Activated naive CD4-positive, alpha-beta T cell (primary cell): ENCODE measurements at places on chromosomes 12 and 14.

DNA sequence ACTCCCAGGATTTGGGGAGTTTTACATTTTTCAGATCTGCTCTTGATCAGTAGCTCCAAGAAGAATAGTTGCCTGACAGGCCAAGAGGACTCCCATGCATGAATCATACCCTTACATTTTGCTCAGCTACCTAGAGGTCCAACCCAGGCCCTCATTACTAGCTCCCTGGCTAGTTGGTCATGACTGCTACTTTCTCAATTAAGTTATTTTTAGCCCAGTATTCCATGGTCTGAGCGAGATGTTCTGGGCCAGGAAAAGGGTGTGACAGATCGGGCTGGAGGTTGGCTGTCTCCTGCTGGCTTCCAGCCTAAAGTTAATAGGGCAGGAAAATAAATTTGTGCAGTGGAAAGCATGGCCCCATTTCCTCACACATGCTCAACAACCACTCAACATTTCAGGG lies 379.2 kb downstream of the GRIN2B start:
- no peak for DNase-seq

- DNase-seq = no peak
Observed at GRCh38 chr14:25756876-25757275, 706.9 kb upstream of the STXBP6 start.

GRCh38 chr12:64714551-64714968 lies 44.6 kb downstream of the GNS start:
- no peak for DNase-seq

DNA sequence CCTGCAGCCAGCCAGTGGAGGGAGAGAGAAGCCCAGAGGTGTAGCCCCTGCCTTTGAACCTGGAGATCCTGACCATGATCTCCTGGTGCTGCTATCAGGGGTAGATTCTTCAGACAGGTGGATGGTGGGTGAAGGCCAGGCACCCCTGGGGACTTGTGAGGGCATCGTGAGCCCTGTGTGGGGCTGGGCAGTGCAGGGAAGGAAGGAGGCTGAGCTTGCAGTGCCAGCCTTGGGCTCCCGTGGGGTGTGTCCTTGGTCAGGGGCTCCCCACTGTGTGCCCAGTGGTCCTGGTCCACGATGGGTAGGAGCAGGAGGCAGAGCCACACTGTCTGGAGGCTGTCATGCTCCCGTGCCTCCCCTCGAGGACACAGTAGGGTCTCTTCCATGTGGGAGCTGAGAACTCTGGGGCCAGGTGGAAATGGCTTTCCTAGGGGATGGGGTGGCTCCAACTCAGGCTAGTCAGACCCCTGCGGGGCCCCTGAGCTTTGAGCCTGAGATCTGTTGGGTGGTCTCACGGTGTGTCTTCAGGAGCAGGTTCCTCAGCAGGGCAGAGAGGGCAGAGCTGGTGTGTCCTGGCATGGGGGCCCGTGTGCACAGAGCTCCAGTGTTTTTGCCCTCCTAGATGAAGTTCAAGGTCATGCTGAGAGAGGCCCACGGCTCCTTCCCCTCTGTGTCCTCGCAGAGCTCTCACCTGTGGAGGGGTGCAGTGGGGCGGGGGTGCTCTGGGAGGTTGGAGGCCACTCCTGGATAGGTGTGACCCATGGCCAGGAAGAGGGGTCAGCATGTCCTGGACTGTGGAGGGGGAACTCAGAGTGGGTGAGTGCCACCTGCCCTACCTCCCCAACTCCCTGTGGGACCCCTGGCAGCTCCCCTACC lies 25.0 kb downstream of the RTL1 start:
- no peak for DNase-seq

GRCh38 chr12:122184517-122184916 lies 1.6 kb downstream of the LRRC43 start:
- no peak for DNase-seq

GRCh38 chr12:99142651-99143050 lies 497.6 kb downstream of the APAF1 start:
- no peak for DNase-seq

DNA sequence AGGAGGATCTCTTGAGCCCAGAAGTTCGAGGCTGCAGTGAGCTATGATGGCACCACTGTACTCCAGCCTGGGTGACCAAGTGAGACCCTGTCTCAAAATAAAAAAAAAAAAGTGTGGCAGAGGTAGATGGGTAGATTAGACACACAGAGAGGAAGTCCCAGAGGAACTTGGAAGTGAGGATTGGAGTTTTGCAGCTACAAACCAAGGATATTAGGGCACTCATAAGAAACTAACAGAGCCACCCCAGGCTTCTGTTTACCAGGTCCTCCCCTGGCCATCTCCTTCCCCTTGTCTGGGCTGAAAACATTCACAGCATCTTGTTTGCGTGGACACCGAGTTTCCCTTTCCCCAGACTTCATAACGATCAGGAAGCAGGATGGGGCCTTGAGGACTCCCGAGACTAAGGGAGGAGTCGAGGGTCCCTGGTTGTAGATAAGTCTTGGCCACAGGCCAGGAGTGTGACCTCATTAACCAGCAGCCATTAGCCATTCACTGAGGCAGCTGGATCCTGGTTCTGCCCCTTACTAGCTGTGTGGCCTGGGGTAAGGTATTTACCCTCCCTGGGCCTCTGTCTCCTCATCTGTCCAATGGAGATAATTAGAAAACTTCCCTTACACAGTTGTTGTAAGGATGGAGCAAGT lies 2.1 kb downstream of the MAP1LC3B2 start:
- no peak for DNase-seq

- no peak for DNase-seq
Observed at GRCh38 chr14:45587142-45587541, 334.1 kb upstream of the MIS18BP1 start.

DNA sequence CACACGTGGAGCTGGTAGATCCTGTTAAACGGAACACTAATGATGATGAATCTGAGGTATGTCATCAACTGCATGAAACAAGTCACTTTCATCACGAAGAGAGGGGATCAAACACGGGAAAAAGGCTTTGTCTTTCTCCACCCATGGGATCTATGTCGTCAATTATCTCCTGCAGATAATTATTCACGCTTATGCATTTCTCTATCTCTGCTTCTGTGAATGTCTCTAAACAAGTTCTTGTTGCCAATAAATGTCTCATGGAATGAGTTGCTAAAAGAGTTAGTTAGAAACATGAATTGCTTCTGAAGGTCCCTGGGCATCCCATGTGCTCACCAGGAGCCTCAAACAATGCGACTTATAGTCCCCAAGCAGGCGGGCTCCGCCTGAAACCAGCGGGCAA lies 1228.2 kb upstream of the TMEM132C start:
- no peak for DNase-seq

DNA sequence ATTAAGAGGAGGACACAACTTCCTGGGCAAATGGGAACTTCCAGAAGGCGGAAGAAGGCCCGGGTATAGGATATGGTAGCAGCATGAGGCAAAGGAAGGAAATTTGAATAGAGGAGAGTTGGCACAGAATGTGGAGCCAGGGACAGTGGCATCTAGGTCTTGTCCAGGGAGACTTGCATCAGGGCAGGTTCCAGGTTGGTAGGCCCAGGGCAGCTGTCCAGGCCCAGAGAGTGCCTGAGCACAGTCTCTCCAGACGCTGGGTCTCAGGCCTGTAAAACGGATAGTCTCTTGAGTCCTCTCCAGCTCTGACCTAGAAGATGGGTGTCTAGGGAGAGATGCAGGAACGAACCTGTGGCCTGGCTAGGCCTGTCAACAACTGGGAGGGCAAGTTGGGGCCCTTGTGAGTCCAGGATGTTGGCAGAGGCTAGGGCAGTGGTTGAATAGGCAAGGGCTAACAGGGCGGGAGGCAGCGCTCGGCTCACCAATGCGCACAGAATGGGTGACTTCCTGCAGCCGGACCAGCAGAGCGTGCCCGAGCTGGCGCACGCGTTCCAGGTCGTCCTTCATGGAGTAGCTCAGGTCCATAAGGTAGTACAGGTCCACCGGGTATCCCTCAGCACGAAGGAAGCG lies 9.9 kb downstream of the ITGB7 start:
- no peak for DNase-seq

GRCh38 chr14:92770484-92770883 lies 22.1 kb upstream of the LGMN start:
- DNase-seq = no peak

DNA sequence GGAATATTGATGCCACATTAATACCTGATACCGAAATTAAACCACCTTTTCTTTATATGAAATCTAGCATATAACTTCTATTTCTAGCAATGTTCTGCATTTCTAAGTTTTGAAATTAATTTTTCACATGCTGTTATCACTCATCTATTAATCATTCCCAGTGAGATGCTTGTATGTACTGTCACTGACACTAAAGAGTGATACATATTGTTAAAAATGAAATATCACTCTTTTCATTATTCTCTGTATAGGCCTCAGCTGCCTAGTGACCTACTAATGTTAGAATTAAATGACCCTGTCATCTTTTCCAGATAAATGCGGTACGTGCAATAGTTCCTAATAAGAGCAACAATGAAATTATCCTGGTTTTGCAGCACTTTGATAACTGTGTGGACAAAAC lies 49.7 kb upstream of the KCNH3 start:
- DNase-seq = no peak

GRCh38 chr14:56666716-56667115 lies 87.1 kb downstream of the TMEM260 start:
- no peak for DNase-seq

GRCh38 chr14:101066826-101067510 lies 163.4 kb upstream of the RTL1 start:
- DNase-seq = no peak

GRCh38 chr12:106851306-106851705 lies 76.8 kb downstream of the RIC8B start:
- DNase-seq = no peak

GRCh38 chr14:95530473-95531276 lies 4.2 kb upstream of the GLRX5 start:
- no peak for DNase-seq

GRCh38 chr12:114998118-114998749 lies 314.3 kb upstream of the TBX3 start:
- DNase-seq = no peak

DNA sequence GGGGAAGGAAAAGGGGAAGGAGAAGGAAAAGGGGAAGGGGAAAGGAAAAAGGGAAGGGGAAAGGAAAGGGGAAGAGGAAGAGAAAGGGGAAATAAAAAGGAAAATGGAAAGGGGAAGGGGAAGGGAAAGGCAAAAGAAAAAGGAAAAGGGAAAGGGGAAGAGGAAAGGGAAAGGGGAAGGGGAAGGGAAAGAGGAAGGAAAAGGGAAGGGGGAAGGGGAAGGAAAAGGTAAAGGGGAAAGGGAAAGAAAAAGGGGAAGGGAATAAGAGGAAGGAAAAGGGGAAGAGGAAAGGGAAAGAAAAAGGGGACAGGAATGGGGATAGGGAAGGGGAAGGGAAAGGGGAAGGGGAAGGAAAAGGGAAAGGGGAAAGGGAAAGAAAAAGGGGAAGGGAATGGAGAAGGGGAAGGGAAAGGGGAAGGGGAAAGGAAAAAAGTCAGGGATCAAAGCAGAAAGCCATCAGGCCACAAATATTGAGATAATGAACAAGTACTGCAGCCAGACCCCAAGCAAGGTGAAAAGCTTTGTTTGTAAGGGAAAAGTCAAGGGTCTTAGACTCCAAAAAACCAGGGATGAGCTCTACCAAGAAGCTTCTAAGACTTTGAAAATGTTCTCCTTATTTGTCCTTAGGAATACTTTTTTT lies 20.0 kb downstream of the DICER1 start:
- no peak for DNase-seq

DNA sequence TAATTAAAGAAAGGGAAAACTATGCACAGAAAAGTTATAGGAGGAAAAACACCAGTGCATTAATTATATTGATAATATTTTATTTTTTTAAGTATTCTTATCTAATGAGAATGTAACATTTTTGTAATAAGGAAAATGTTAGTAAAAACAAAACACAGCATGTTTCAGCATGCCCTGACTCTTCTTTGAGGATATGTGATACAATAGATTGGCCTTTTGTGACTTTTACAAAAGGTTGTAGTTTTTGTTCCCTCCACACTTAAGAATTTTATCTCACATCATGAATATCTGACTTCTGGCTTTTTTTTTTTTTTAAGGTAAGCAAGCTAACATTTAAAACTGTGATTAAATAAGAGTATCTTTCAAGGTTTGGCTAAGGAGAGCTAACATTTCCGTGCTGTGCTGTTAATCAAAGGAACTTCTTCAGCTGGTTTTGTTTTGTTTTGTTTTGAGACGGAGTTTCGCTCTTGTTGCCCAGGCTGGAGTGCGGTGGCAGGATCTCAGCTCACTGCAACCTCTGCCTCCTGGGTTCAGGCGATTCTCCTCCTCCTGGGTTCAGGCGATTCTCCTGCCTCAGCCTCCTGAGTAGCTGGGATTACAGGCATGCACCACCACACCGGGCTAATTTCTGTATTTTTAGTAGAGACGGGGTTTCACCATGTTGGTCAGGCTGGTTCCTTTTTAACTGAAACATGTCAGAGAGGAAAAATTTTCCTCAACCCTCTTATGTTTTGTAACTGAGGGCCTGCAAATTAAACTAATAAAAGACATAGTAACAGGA lies 30.8 kb upstream of the RESF1 start:
- DNase-seq = no peak
